Vagina (tissue), 2 donors: ENCODE measurements at places on chromosomes 2 and 18.

GRCh38 chr2:43837831-43838559 is 644 bp downstream of the ABCG5 start:
- no peak overlapping the region for H3K4me3 ChIP-seq
- H3K4me1 ChIP-seq: no peaks in the 10 kb centered on the region
- H3K27ac ChIP-seq: no peak overlapping the region
- H3K36me3 ChIP-seq: no peaks in the 10 kb centered on the region

- no peaks in the 10 kb centered on the region for H3K4me1 ChIP-seq
- no peak for DNase-seq
- H3K36me3 ChIP-seq: no peaks in the 10 kb centered on the region
- no peaks in the 10 kb centered on the region for H3K27me3 ChIP-seq
- H3K4me3 ChIP-seq: no peak overlapping the region
- H3K27ac ChIP-seq: no peak overlapping the region
Observed at GRCh38 chr2:122886479-122887145, 1131.2 kb downstream of the TSN start.

- no peak overlapping the region for H3K4me3 ChIP-seq
- H3K27me3 ChIP-seq: no peaks in the 10 kb centered on the region
- no peak overlapping the region for H3K27ac ChIP-seq
- H3K36me3 ChIP-seq: no peaks in the 10 kb centered on the region
Observed at GRCh38 chr18:13124411-13124810, 94.1 kb upstream of the LDLRAD4 start.

GRCh38 chr18:71249791-71250190 is 960.9 kb downstream of the SOCS6 start:
- no peak overlapping the region for H3K27ac ChIP-seq
- H3K4me3 ChIP-seq: no peak overlapping the region
- H3K27me3 ChIP-seq: no peaks in the 10 kb centered on the region
- no peak for DNase-seq

DNA sequence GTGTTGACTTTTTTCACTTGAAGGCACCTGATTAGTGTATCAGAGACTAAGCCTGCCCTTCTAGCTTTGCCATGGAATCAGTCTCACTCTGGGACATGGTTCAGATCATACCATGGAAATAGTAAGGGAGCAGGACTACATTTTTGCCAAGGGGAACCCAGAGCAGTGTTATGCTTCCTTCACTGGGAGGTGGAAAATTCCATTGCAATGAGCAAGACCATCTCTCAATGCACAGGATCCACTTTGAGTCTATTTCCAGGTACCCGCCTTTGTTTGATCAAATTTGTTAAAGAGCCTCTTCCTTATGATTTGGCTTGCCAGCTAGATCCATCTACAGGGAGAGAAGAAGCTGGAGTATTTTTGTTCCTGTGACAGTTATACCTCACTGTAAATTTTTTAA is 395.8 kb downstream of the MTX2 start:
- H3K36me3 ChIP-seq: no peaks in the 10 kb centered on the region
- no peak overlapping the region for H3K27ac ChIP-seq
- no peak overlapping the region for H3K4me3 ChIP-seq
- H3K27me3 ChIP-seq: no peaks in the 10 kb centered on the region
- DNase-seq: no peak

- peaks cover 14% of the 10 kb centered on the region for H3K4me1 ChIP-seq
- H3K4me3 ChIP-seq: no peak overlapping the region
- no peaks in the 10 kb centered on the region for H3K36me3 ChIP-seq
- DNase-seq: no peak
Observed at GRCh38 chr2:223580951-223581350, 21.2 kb downstream of the SCG2 start.

DNA sequence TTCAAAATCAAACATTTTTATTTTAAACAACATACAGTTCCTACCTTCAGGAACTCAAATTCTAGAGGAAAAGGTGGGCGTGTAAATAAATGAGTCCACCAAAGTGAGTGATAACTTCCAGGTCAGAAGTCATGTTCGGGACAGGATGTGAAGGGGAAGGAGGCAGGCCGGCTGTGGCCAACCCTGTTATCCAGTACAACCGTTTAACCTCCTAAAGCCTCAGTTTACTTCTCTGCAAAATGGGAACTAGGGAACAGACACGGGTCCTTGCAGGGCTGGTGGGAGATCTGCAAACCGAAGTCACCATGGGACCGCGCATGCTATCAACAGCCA is 373 bp downstream of the EIPR1 start:
- peak overlapping the region; percentile 74 for H3K27ac ChIP-seq
- peak overlapping the region; percentile 67 for H3K4me3 ChIP-seq
- DNase-seq: no peak
- H3K27me3 ChIP-seq: no peaks in the 10 kb centered on the region
- H3K36me3 ChIP-seq: no peaks in the 10 kb centered on the region
- peaks cover 42% of the 10 kb centered on the region for H3K4me1 ChIP-seq

DNA sequence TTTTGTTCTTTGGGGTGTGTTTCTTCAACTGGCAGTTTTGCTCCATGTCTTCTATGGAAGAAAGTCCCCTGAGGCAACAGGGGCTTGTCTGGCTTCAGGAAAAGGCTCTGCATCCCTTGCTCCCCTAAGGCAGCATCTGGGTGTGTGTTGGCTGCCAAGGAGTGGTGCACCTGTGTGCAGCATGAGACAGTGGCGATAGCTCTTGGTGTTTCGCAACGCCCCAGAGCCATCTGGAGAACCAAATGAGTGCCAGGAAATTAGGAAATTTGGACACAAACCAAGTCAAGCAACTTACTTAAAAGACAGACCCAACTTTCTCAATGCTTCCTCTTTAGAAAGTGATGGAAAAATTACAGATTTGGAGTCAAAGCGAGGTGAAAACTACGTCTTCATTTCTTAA is 1044.4 kb upstream of the CNTNAP5 start:
- no peaks in the 10 kb centered on the region for H3K27me3 ChIP-seq
- H3K27ac ChIP-seq: no peak overlapping the region
- no peak overlapping the region for H3K4me3 ChIP-seq
- DNase-seq: no peak
